ENCODE measurements at places on chromosomes 7 and 10.

- no peak for DNase-seq
Measured at GRCh38 chr10:111303887-111304286, 227.1 kb downstream of the ADRA2A start.

- peak; percentile 62 for DNase-seq
Measured at GRCh38 chr7:123747620-123748141, 1.1 kb downstream of the WASL start.

GRCh38 chr10:120605410-120605809, 148.4 kb downstream of the PLPP4 start:
- no peak for DNase-seq

DNA sequence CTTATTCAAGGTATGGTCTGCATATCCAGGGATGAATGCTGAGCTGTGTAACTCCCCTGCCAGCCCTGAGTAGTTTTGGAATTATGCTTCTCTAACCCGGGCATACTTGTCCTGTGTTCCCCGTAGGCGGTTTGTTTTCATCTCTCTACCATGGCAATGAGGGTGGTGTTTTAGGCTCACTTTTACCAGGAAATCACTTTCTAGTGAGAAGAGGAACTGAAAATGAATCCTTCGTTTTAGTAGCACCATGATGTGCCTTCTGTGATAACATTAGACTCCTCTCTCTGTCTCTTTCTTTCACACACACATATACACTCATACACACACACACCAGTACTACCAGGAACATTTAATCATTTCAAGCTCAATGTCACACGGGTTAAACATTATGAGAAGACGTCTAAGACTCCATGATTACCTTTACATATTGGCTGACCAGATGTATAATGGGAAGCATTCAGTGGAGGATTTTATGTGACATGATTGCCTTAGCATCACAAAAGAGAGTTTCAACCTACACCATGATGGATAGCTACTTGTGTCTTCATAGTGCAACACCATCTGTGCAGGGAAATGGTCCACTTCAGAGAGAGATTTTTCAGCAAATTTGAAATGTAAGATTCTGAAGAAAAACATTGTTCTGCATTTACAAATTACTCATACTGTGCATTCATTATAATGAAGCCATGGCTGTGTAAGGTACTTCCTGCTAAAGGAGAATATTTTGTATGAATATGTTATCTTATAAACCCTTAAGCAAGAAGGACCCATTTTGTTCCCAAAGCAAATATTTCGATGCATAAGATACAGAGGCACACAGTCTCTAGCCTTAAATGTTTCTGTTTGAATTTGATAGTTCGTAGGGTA, 31.0 kb upstream of the PFKP start:
- no peak for DNase-seq

DNA sequence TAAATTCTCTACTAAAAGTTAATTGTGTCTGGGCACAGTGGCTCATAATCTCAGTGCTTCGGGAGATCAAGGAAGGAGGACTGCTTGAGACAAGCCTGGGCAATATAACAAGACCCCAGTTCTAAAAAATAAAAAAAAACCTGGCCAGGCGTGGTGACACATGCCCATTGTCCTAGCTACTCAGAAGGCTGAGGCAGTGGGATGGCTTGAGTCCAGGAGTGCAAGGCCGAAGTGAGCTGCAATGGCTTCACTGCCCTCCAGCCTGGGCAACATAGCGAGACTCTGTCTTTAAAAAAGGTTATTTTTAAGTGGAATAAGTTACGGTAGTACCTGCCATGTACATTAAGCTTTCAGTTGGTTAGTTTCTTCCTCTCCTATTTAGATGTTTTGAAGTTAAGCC, 28.9 kb downstream of the CDK14 start:
- no peak for DNase-seq

- no peak for DNase-seq
Measured at GRCh38 chr10:97708167-97708566, 5.4 kb upstream of the MARVELD1 start.

- no peak for DNase-seq
Measured at GRCh38 chr7:95398155-95398940, 2.2 kb upstream of the PON3 start.

- DNase-seq = no peak
Measured at GRCh38 chr10:89536013-89536354, 590 bp upstream of the SLC16A12 start.

GRCh38 chr10:71419002-71419540, 22.4 kb downstream of the CDH23 start:
- DNase-seq = no peak

Data from NCI-H1694 (cell line).